ENCODE measurements at places on chromosomes 2 and 18.

- DNase-seq = no peak
Observed at GRCh38 chr18:42730272-42730671, 385.2 kb downstream of the RIT2 start.

GRCh38 chr2:143802242-143802641 lies 673.0 kb downstream of the ARHGAP15 start:
- no peak for DNase-seq

- DNase-seq = no peak
Observed at GRCh38 chr2:118520246-118520645, 327.2 kb downstream of the EN1 start.

GRCh38 chr18:79476918-79477571 lies 81.3 kb downstream of the NFATC1 start:
- no peak for DNase-seq

GRCh38 chr2:36238106-36238505 lies 117.5 kb upstream of the CRIM1 start:
- no peak for DNase-seq

- no peak for DNase-seq
Observed at GRCh38 chr2:165852394-165852793, 58.3 kb upstream of the GALNT3 start.

GRCh38 chr2:192150166-192150565 lies 44.6 kb downstream of the TMEFF2 start:
- DNase-seq = no peak

- DNase-seq = peak; percentile 49
Observed at GRCh38 chr2:232611559-232612218, 21.7 kb upstream of the EFHD1 start.

GRCh38 chr18:425106-425745 lies 75.3 kb downstream of the COLEC12 start:
- no peak for DNase-seq

- no peak for DNase-seq
Observed at GRCh38 chr2:172725746-172726145, 9.9 kb upstream of the RAPGEF4 start.
